Stimulated activated CD4-positive, alpha-beta T cell treated with anti-CD3 and anti-CD28 coated beads, Interleukin-12 subunit alpha, Interleukin-12 subunit beta, amount 100 ng/mL, for 48 hours (primary cell): ENCODE measurements at places on chromosomes 5 and 9.

GRCh38 chr5:68960961-68961360 lies 132.9 kb upstream of the SLC30A5 start:
- DNase-seq = no peak

- DNase-seq = peak; percentile 12
Measured at GRCh38 chr9:130444565-130445221, at the start of gene ASS1. Gene ASS1, plus strand, starts transcription at chr9:130444961. Its CDS starts 7,268 bp downstream, at chr9:130452229.

GRCh38 chr9:96423322-96423984 lies 5.3 kb upstream of the ZNF367 start:
- DNase-seq = no peak

- DNase-seq = no peak
Measured at GRCh38 chr5:65262096-65262495, 219.6 kb downstream of the ADAMTS6 start.

DNA sequence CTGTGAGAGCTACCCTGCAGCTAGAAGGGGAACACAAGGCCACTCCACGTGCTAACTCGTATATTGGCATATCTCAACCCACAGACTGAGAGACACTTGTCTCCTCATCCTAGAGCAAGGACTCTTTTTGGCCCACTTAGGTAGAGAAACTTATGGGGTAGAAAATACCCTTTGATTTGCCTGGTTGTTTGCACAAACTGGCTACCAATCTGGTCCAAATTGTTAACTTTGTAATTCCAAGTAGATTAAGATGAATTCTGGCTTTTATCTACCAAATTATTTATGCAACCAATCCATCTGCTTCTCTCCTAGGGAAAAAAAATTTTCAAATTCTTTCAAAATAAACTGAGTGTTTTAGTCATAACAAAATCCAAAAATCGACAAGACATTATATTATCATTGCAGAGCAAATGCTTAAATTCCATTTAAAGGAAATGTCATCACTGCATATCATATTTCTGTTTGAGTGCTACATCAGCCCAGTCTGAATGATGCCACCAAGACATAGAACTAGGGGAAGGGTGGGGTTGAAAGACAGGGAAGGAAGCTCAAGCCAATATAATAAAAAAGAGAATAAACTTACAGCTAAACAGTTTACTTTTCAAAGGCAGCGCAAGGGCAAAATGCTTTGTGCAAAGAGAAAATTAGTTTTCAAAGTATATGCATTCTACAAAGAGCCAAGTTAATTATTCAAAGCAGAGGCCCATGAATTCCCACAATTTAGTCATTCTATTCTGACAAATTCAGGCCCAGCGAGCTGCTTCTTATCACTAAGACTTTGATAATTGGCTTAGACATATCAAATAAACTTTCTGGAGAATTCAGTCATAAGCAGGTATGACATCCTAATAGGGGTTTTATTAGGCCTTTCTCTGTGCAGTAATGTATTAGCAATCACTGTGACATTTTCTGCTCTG lies 198.0 kb downstream of the CAAP1 start:
- DNase-seq = no peak

- DNase-seq = no peak
Measured at GRCh38 chr5:39465097-39465496, 40.3 kb upstream of the DAB2 start.

DNA sequence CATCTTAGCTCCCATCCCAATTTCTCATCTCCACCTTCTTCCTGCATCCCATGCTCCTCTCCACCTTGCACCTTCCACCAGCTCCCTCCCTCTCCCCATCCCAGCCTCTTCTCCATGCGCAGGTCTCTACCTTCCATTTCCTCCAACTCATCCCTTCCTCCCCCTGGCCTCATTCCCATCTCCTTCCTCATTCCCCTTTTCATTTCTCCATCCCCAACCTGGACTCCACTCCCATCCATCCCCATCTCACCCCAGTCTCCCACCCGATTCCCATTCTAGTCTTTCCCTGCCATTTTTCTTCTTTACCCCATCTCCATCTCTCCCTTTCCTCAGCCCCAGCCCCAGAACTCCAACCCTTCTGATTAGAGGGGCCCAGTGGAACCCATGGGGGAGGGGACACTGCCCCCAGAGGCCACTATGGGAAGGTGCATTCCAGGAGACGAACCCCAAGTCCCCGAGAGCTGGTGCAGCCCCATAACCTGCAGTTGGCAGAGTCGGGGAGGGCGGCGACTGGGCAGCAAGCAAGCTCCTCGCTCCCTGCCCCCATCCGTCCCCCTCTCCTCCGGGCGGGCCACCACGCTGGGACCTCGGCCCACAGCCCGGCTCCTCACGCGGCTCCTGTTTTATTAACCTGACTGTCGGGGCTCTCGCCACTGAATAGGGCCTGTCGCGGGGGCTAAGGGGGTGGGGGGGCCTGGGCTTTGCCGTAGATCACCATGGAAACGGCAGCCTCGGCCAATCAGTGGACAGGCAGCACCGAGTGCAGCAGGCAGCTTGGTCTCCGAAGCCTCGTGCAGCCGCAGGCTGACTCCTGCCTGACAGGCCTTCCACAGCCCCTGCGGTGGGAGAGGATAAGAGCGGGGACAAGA lies 66.7 kb downstream of the PCDH1 start:
- no peak for DNase-seq

DNA sequence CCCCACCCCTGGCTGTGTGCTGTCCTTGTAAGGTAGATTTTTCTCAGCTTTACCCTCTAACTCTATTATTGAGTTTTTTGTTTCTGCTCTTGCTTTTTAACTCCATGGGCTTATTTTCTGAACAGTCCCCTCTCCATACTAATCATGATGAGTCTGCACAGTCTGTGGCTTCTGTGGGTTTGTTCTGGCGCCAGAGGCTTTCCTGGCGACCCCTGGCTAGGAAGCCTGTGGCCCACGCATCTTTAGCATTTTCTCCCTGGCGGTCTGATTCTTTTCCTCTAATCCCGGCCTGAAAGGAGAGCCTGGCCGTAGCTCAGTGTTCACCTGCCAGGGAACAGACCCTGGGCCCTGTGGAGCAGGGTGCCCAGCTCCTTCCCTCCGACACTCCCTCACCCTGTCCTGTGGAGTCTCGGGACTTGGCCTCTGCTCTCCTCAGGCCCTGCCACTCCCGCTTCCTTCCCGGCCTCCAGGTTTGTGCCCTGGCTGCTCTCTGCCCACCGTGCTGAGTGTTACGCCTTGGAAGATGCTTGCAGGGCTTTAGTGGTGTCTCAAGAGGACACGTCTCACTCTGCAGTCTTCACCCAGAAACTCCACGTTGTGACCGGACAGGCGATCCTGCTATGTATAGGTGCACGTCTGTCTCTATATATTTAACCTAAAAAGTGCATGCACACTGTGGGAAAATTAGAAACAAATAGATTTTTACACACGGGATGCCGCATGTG lies 31.7 kb upstream of the LRRC14B start:
- DNase-seq = no peak

- DNase-seq = no peak
Measured at GRCh38 chr9:35482071-35482470, 7.8 kb upstream of the RUSC2 start.

DNA sequence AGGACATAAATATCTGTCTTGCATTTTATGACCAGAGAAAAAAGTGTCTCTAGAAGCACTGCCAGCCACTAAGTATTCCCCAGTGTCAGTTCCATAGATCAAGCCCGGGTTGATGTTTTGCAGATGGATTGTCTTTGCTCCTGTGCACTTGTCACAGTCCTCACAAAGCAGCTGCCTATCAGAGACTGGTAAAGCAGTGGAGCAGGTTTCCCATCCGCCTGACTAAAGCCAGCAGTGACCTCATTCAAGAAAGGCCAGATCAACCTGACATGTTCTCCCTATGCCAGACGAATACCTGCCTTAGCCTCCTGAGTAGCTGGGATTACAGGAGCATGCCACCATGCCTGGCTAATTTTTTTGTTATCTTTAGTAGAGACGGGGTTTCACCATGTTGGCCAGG lies 26.8 kb upstream of the GARNL3 start:
- no peak for DNase-seq

- peak; percentile 23 for DNase-seq
Measured at GRCh38 chr5:150485693-150486401, 22.1 kb upstream of the NDST1 start.

- DNase-seq = no peak
Measured at GRCh38 chr9:130624154-130624553, 40.2 kb upstream of the PRDM12 start.

DNA sequence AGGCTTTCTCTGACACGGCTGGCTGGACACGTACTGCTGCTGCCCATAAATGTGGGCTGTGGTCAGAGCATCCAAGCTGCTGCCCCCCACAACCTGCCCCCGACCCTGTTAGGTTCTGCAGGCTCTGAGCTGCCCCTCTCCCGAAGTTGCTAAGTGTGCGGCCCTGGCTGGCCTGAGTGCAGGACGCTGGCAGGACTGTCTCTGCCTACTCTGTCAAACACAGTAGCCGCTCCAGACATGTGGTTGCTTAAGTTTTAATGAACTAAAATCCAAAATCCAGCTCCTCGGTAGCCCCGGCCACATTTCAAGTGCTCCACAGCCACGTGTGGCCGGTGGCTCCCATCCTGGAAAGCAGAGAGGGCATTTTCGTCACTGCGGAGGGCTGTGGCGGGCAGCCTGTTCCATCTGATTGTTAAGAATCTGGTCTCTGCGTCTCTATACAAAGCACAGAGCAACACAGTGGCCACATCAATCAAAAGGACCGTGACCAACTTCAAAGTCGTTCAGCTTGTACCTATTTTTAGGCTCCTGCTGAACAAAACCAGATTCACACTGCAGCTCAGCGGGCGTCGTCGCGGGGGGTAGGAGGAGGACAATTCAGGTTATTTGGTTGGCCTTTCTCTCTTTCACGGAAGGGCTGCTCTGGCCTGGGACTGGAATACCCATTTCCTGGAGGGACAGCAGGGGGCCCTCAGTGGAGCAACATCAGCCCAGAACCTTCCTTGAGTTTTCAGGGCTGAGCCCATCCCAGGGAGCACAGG lies 68.9 kb downstream of the PTCH1 start:
- DNase-seq = no peak

DNA sequence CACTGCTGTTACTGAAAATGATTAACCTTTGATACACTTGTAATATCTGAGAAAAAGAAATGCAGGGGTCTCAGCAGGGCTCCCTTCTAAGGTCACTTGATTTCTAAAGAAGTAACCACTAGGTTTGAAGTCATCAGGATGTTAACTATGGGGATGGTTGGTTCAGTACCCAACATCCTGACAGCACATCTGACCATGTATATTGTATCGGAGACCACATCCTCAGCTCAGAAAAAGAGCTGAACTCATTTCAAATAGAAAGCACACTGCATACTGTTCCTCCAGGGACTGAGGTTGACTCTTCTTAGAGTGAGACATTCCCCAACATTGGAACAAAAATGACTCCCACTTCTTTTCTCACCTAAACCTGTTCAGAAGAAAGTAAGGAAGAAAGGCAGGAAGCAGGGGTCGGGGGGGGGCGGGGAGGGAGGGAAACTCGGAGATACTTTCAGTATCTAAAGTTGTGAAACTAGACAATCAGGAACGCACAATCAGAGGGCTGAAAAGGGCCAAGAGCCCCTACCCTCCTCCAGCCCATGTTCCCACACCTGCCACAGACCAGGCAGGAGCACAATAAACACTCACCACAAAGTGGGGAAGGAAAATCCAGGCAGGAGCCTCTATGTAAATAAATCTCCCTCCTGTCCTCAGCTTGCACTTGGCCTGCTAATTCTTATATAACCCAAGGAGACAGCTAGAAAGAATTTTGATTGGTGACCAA lies 730 bp upstream of the GZMA start:
- no peak for DNase-seq

- DNase-seq = no peak
Measured at GRCh38 chr9:13552606-13553215, 273.2 kb upstream of the MPDZ start.

GRCh38 chr5:135153661-135154060 lies 119.6 kb upstream of the PITX1 start:
- no peak for DNase-seq

- DNase-seq = no peak
Measured at GRCh38 chr9:101455656-101456240, 20.2 kb upstream of the ALDOB start.

DNA sequence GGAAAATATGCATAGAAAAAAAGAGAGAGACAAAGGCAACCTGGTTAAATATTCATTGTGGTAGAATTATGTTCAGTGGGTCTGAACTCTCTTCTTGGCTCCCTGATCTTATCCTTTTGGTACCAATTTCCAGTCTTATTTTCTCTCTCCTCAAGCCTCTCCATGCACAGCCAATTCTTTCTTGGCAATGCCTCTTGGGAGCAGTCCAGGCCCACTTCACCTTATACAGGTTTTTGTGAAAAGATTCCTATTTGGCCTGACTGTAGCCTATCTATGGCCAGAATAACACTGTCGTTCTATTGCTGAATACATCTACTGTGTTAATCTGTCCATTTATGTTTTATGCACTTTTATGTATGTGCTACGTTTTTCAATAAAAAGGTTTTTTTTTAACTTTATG lies 2.7 kb downstream of the ELOVL7 start:
- DNase-seq = no peak

DNA sequence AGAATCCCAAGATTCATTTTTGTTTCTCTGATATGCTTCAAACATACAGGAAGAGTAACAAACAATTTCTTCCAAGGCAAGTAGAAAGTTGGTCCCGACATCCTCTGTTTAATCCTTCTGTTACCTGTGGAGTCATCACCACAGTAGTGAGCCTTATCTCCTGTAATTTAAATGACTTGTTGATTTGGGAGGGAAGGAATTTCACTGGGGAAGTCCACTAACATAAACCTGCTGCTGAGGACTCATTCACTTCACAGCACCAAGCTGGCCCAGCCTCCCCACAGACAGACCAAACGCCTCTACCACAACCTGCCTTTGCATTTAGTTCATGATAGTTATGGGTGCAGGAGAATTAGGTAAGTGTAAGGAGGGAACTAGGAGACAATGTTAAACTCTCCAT lies 63.2 kb downstream of the PRKACG start:
- DNase-seq = no peak

GRCh38 chr9:1939926-1940368 lies 75.2 kb upstream of the SMARCA2 start:
- peak; percentile 46 for DNase-seq

DNA sequence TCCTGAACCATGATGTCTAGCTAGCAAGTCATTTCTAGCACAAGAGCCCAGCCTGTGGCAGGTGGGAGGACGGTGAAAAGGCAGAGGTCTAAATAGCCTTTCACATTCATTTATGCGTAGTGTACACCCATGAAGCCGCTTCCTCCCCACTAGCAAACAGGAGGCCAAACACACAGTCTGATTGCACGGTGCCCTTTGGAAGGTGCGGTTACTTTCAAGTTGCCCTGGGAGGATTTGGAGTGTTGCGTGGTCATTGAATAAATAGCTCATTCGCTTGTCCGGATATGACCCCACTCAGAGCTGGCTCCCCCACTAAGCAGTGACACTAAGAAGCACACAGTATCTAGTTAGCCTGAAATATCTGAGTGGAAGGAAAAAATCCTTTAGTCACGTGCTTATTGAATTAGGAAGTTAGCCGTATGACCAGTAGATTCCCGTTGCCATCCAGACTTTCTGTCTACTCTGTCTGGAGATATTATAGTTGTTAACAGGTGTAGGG lies 664 bp upstream of the ARSB start:
- DNase-seq = peak; percentile 30

- peak; percentile 29 for DNase-seq
Measured at GRCh38 chr9:137550231-137550621, at the start of gene PNPLA7. Gene PNPLA7, minus strand, starts transcription at chr9:137550402. Its CDS starts 205 bp downstream, at chr9:137550197.

DNA sequence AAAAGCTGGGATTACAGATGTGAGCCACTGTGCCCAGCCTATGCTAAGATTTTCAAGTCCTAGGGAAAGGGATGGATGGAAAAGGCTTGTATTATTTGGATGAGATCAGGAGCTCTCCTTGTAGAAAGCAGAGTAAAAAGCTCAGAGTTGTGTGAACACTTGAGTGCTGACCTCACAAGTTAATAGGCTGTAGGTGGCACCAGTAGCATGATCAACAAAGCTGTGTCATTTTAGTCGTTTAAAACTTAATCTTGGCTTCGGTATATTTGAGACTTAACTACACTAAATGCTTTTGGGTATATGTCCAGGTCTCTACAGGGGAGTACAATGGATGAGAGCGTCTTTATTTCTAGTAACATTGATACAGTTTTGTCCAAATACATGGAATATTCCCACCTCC lies 264.2 kb downstream of the TMEM38B start:
- DNase-seq = no peak
